ENCODE measurements at places on chromosomes 5 and 9.
A peak's percentile ranks its signal among the peaks of the same experiment; 100 is the strongest.

DNA sequence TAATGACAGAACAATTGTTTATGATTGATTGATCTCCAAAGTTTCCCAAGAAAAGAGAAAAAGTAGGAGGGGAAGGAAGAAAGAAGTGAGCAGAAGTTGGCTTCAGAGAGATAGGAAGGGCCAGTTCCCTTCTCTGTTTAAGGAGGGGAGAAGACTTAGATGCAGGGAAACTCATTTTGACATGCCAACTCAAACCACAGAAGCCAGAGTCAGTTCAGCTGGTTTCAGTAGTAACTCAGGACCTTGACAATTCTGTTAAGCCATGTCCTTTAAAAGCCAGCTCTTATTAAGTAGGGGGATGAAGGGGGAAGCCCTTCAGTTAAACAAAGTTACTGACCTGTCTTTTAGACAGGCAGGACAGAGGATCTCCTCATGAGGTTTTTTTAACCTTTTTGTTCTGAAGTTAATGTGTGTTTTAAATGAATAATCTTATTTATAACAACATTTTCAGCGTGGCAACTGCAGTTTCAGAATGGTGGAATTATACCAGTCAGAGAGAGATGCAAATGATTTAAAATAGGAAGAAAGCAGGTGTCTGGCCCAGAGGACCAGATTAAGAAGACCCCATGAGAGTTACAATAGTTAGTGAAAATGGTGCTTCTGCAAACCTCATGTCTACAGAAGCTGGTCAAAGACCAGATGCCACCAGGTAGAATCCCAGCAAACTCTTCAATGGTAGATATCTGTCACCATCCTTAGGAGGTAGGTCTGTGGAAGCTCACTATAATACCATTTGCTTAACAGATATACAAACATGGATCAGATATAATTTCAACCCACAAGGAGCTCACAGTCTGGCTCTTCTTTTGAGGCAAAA is 29.3 kb upstream of the ABL1 start:
- no peak for DNase-seq

- no peak for DNase-seq
These were observed 15.5 kb downstream of the TYRP1 start for GRCh38 chr9:12708562-12709298.

- no peak for DNase-seq
These were observed 7.6 kb downstream of the FGD3 start for GRCh38 chr9:92954886-92955285.

- no peak for DNase-seq
These were observed 17.8 kb downstream of the ITK start for GRCh38 chr5:157198277-157198986.

- DNase-seq, result no peak
These were observed 695 bp upstream of the ANXA6 start for GRCh38 chr5:151158287-151158661.

- DNase-seq, result no peak
These were observed 368.2 kb downstream of the HINT1 start for GRCh38 chr5:130796902-130797301.

DNA sequence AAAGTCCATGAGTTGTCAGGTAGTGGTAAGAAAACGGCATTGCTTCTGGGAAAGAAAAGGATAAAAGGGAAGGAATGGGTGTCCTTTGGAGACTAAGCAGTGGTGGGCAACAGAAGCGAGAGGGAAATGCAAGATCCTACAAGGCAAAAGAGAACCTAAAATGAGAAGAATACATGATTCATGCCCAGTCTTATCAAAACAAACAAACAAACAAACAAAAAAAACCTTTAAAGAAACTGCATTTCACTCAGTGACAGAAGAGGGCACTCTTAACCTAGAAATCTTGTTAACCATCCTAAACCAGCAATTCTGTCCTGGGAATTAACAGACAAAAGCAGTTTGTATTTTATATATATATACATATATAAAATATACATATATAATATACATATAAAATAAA is 88.5 kb downstream of the SUSD1 start:
- DNase-seq, result no peak

DNA sequence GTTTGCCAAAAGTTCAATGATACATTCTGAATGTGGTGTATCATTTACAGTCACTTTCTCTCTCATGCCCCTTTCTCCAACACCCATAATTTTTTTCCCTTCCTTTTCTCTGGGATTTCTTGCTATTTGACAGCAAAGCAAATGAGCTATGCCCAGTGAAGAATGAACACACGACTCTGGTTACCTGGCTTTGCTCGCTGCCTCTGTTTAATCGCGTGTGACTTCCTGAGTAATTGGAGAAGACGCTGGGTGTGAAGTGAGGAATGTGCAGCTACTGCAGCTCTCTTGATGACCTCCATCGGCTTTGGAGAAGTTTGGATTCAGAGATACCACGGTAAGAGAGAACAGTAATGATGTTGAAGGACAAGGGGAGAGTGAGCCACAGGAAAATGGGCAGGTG is 651.8 kb downstream of the KIF4B start:
- DNase-seq, result no peak

- peak; percentile 33 for DNase-seq
These were observed 694 bp downstream of the RMI1 start for GRCh38 chr9:83981126-83981871.

DNA sequence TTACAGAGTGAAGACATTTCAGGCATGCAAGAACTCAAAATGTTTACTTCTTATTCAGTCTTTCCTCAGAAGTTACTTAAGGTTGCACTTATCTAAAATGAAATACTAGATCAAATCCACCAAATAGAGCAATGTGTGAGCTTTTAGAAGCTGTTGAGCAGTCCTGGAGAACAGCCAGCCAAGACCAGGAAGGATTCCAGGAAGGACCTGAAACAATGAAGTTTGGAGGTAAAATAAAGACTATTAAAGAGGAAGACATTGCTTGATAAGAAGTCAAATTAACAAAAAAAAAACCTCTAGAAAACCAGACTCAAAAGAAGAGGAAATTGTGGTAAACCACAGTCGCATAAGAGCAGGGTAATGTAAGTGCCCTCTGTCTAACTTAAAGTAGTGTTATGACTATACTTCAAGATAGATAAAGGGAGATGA is 156.2 kb upstream of the S1PR3 start:
- peak; percentile 41 for DNase-seq

- no peak for DNase-seq
These were observed 71.8 kb downstream of the RAPGEF1 start for GRCh38 chr9:131668057-131668438.

DNA sequence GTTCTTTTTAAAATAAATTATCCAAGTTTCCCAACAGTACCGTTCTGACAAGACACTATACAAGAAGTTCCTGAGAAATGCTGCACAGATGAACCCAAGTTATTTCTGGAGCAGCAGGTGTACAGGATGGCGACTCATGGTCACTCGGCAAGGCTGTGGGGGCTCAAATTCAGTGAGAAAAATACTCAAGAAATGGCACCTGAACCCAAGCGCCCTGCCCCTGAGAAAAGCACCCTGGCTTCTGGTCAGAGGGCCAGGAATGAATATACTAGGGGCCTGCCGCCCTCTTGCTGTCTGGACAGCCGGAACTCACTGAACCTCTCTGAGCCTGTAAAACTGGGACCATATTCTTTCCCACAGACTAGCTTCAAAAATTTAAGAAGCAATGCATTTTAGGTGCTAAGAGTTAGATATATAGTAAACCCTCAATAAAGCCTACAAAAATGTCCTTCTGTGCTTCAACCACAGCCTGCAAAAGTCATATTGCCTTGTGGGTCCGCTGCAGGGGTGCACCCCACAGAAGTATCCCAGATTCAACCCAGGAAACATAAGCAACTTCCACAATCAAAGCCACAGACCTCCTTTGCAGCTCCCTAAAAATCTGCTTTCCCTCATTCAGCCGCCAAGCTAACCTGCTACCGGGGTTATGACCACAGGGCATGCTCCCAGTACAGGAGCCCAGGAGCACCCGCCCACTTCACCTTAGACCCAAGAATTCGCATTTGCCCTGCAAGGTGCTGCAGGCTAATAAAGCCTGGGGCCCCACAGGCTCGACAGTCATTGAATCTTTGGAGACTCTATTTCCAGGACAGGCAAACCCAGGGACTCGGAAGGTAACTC is 1.4 kb downstream of the RAPGEF1 start:
- peak; percentile 40 for DNase-seq

DNA sequence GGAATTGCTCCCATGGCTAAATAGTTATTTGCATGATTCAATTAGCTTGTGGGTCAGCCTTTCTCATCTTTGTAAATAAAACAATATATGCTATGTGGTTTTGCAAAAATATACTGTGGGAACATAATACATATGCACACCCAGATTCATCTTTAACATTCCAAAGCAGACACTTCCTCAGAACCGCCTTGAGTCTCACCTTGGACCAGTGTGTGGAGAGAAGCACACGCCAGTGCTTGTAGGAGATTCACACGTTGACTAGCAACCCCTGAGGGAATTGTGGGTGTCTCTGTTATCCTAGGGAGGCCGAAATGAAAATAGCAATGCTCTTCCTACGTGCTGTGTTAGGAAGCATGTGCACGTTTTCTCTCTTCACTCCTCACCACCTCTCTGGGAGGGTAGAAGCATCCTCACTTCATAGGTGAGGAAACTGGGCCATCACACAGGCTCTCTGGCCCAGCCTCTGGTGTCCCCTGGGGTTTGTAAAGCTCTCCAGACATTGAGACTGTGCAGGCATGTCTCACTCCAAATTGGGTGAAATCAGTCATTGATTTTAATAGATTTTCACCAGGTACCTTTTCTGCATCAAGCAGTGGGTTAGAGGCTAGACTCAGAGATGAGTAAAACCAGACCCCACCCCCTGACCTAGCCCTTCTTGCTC is 221.7 kb downstream of the PBX3 start:
- no peak for DNase-seq

GRCh38 chr9:96777426-96777864 is 442 bp downstream of the ZNF510 start:
- no peak for DNase-seq

DNA sequence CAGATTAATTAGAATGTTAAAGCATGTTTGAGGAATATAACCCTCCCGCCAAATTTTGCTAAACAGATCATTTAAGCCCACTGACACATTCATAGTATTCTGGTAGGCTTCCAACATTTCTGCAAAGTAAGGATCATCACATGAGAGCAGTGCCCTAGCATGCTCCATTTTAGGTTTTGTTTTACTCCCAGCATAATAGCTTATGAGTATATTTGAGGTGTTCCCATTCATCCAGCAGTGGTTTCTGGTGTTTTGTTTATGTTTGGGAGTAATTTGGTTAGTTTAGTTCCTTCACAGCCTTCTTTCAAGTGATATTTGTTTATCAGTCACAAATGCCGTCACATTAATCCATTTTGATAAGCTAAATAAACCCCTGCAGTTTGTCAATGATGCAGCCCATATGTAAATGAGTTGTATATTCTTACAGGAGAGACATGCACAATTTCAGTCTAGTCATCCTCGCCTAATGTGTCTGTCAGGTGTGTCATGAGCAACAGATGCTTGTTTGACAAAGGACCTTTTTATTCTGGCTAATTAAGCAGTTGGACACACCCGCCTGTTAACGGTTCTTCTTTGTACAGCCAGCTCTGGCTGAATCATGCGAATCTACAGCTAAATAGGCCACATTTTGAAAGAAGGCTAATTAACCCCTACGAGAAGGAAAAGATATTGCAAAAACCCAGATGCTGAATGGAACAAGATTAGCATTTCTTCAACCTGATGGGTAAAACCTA is 124.4 kb downstream of the RFX3 start:
- DNase-seq, result no peak

GRCh38 chr9:93054758-93055704 is 3.5 kb upstream of the SUSD3 start:
- no peak for DNase-seq

- peak; percentile 90 for DNase-seq
These were observed 3.0 kb downstream of the GRK6 start for GRCh38 chr5:177429248-177430040.

GRCh38 chr9:132978451-132979131 is at the start of gene GFI1B:
GFI1B (plus strand) TSS chr9:132978694; CDS start chr9:132986679, 7,985 bp downstream.
- no peak for DNase-seq

- DNase-seq, result no peak
These were observed 66.7 kb downstream of the DAB2IP start for GRCh38 chr9:121718084-121718483.

- no peak for DNase-seq
These were observed 151.1 kb upstream of the APC start for GRCh38 chr5:112586596-112587062.

GRCh38 chr5:171050916-171051315 is 189.1 kb downstream of the RANBP17 start:
- DNase-seq, result no peak

DNA sequence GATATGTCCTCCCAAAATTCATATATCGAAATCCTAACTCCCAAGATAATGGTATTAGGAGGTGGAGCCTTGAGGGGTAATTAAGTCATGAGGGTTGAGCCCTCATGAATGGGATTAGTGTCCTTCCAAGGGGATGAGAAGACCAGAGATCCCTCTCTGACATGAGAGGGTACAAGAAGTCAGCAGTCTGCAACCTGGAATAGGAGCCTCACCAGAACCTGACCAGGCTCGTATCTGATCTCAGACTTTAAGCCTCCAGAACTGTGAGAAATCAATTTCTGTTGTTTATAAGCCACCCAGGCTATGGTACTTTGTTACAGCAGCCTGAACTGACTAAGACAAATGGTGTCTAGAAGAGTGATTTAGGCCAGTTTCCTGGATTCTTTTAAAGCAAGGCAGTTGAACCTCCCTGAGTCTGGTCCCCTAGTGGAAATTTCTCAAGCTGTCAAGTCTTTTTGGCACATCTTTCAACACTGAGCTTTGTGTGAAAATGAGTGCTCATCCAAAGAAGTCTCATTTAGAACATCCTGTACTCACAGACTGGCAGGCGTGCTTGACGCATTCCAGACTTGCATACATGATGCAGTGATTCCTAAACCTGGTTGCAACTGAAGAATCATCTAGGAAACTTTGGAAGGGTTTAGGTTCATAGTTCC is 254.8 kb upstream of the PPP1R2B start:
- DNase-seq, result no peak

- DNase-seq, result no peak
These were observed 9.6 kb upstream of the OR5C1 start for GRCh38 chr9:122779181-122779580.

DNA sequence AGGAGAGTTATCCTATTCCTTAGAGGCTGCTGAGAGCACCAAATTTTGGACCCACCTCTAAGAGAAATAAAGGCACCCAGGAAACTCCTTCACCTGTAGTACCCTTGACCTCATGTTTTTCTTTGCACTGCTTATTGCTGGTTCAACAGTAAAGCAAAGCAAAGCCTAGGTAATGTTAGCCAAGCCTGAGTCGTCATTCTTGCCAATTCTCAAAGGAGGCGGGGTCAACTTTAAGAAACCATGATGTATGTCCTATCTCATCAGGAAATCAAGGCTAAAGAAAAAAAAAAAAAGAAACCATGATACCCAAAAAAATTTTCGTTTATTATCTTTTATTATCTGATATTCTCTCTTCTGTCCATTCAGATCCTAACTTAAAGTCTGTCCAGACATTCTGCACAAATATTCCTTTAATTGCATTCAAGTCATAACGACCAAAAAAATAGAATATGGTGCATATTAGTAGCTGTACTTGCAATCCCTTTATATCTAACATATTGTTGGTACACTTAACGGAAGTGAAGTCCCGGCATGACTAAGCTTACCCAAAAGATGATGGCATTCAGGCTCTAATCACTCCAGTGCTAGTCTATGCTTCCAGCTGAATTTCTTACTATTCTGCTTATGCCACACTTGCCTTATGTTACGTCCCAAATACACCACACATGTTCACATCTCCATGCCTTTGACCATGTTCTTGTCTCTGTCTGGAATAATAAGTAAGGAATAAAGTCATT is 1.8 kb downstream of the AUH start:
- peak; percentile 20 for DNase-seq
